ENCODE measurements at places on chromosomes 6 and 20.

DNA sequence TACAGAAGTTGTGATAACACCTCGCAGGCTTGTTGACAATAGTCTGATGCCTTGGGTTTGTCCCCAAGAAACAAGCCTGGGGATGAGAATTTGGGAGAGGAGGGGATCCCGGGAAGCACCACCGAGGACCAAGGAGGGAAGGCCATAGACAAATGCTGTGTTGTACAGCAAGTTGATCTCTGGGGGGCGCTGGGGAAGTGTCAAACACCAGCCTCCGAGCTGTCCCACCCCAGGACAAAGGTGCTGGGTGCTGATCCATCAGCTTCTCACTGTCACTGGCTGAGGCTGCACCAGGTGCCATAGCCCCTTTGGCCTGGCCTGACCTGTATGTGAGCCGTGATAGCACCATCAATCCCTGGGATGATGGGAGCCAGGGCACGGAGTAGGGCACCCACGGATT lies 64.0 kb downstream of the SYNDIG1 start:
- no peak for DNase-seq

GRCh38 chr20:62822788-62823651 lies 6.2 kb downstream of the COL9A3 start:
- no peak for DNase-seq

DNA sequence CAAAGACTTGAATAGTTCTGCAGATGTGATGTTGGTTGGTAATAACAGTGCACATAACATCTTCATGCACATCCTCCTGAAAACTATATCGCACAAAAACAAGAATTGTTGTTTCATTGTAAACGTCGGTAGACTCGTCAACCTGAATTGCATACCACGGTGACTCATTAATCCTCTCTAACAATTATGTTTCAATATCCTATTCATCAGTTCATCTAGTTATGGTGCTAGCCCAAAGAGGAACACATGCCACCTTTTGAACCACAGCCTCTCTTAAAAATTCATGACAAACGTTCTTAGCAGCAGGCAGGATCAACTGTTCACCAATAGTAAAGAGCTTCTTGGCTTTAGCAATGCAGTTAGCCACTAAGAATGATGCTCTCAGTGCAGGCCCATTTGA lies 25.0 kb downstream of the CRYBG1 start:
- no peak for DNase-seq

DNA sequence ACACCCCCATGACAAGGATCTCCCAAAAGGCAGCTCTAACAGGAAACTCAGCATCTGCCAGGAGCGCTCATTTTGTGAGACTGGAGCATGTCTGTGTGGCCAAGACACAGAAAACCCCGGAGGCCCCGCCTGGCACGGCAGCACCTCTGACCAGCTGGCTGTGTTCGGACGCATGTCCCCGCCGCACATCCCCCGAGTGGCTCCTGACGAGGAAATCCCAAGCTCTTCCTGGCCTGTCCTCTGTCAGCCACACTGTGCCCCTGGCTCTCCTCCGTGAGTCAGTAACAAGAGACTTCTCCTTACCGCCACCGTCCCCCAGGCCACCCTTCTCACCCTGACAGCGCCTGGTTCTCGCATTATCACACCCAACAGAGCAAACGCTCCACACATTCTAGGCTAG lies 14.4 kb downstream of the SLC2A4RG start:
- DNase-seq = no peak

DNA sequence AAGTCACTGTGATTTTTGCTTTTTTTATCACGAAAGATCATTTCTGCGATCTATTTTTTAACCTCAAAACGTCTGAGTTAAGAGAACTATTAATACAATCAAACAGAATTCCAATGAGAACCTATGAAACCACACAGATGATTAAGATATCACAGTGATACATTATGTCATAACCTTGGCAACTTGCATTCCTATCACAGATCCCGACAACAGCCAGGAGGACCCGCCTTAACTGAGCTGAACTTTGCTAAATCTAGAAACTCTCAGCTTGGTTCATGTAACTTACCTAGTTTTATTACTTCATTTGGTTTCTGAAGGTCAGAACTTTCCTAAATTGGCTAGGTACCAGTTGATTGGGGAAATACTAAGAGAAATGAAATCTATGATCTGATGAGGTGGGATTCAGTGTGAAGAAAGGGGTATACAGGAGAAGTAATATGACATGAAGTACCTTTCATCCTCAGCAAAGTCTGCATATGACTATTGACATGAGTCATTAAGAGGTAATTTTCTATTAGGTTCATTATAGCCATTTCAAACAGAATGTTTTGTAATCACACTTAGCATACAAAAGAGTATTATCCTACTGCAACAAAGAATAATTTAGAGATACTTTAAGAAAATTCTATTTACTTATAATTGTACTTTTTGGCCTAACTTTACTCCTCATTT lies 11.2 kb downstream of the LYRM4 start:
- DNase-seq = no peak
